Heart left ventricle (tissue), 16 donors: ENCODE measurements at places on chromosomes 7 and 10. TPM values are rescaled to one million over a fixed set of nuclear protein-coding genes. Genes with fewer than 3 reads are reported as not detected.

Gene WDR11
- total RNA-seq, result 14.6 TPM

Gene INSIG1
- 11.1 TPM for total RNA-seq

Gene DNAJC12
- 5.6 TPM for total RNA-seq

Gene FLNC
- 1,266 TPM for total RNA-seq

Gene CPN1
- total RNA-seq, result not detected

Gene MEIG1
- total RNA-seq, result not detected

Gene UTF1
- total RNA-seq, result not detected

Gene ZPBP
- not detected for total RNA-seq

Gene EXOC4
- 33.8 TPM for total RNA-seq

DNA sequence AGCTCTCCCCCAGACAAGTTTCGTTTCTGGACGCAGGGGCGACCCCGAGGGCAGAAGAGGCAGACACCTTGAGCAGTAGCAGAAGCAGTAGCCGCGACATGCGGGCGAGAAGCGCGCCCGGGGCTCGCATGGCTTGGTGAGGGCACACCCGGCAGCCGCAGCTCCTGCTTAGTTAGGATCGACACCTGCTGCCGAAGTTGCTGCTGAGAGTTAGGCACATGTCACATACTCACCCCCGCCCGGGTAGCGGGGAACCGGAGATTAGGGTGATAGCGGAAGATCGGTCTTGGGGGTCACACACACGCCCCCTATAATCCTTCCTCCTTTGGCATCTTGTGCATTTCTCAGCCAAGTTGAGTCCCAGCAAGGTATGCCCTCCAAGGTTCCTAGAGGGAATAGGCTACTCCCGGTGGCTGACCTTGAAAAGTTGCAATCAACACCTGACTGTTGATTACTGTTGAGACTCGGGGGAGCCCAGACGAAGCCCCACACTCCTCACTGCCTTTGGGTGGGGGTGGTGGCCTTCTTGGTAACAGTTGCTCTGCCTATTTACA, 668 bp downstream of the GPR37 start:
- no peaks in the 10 kb centered on the region for H3K4me1 ChIP-seq
- H3K27ac ChIP-seq, result no peak overlapping the region
- no peak for DNase-seq
- H3K36me3 ChIP-seq, result no peaks in the 10 kb centered on the region
- H3K27me3 ChIP-seq, result peaks cover 20% of the 10 kb centered on the region

GRCh38 chr7:142445019-142445686, 187.3 kb upstream of the PRSS58 start:
- H3K27ac ChIP-seq, result no peak overlapping the region
- no peak overlapping the region for H3K4me3 ChIP-seq
- no peak for DNase-seq
- H3K4me1 ChIP-seq, result no peaks in the 10 kb centered on the region
- H3K27me3 ChIP-seq, result peaks cover 5% of the 10 kb centered on the region

DNA sequence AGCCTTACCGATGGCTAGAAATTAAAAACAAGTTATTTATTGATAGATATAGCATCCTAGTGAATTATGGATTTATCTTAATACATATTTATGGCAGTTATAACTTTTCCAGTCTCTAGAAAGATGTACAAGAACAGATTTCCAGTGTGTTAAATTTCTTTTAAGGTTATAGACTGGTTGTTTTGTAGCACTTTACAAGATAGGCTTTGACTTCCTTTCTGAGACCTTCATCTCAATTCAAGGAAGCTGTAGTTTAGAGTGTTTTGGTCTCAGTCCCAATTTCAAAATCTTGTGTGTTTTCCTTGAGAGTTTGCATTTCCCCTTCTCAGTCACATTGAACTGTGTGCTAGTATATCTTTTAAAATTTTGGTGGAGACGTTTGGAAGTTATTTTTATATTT, 30.1 kb downstream of the PLEKHA1 start:
- peaks cover 13% of the 10 kb centered on the region for H3K36me3 ChIP-seq
- H3K27ac ChIP-seq, result no peak overlapping the region
- H3K4me1 ChIP-seq, result peaks cover 14% of the 10 kb centered on the region
- H3K27me3 ChIP-seq, result no peaks in the 10 kb centered on the region
- DNase-seq, result no peak

GRCh38 chr10:14025283-14026189, 305.2 kb downstream of the FRMD4A start:
- H3K27ac ChIP-seq, result no peak overlapping the region
- no peaks in the 10 kb centered on the region for H3K4me1 ChIP-seq
- H3K27me3 ChIP-seq, result peaks cover 5% of the 10 kb centered on the region
- H3K36me3 ChIP-seq, result no peaks in the 10 kb centered on the region

GRCh38 chr7:84256571-84256971, 62.0 kb upstream of the SEMA3A start:
- H3K27me3 ChIP-seq, result no peaks in the 10 kb centered on the region
- no peak overlapping the region for H3K27ac ChIP-seq
- DNase-seq, result no peak
- H3K36me3 ChIP-seq, result no peaks in the 10 kb centered on the region
- no peaks in the 10 kb centered on the region for H3K4me1 ChIP-seq
- no peak overlapping the region for H3K4me3 ChIP-seq

- no peak overlapping the region for H3K4me3 ChIP-seq
- DNase-seq, result no peak
- no peaks in the 10 kb centered on the region for H3K27me3 ChIP-seq
- H3K36me3 ChIP-seq, result peaks cover 8% of the 10 kb centered on the region
Measured at GRCh38 chr7:106248600-106248999, 36.2 kb downstream of the NAMPT start.

DNA sequence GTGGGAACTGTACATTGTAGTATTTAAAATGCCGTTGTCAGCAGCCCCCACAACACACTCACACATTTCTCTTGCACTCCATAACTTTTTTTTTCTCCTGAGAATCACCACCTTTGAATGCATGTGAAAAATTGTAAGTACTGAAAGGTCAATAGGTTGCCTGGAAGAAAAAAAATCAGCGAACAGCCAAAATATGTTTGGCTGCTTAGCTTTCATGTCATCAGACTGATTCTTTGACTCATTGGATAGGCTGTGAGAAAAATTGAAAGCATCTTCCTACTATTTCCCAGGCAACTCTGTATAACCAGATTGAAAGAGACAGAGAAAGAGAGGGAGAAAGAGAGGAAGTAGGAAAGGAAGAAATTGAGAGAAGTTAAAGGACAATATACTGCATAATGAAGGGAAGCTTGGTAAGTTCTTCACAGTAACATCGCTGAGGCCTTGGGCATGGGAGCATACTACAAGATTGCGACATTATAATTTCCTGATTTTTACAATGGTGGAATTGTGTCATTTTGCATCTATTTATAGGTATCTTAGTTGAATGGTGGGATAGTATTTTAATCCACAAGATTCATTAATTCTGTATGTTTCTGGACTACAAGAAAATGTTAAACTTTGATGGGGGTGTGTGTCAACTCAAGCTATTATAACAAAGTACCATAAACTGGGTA, 249.3 kb upstream of the KCND2 start:
- no peaks in the 10 kb centered on the region for H3K36me3 ChIP-seq
- H3K4me3 ChIP-seq, result no peak overlapping the region
- no peak for DNase-seq
- no peaks in the 10 kb centered on the region for H3K4me1 ChIP-seq
- H3K27ac ChIP-seq, result no peak overlapping the region
- H3K27me3 ChIP-seq, result no peaks in the 10 kb centered on the region

DNA sequence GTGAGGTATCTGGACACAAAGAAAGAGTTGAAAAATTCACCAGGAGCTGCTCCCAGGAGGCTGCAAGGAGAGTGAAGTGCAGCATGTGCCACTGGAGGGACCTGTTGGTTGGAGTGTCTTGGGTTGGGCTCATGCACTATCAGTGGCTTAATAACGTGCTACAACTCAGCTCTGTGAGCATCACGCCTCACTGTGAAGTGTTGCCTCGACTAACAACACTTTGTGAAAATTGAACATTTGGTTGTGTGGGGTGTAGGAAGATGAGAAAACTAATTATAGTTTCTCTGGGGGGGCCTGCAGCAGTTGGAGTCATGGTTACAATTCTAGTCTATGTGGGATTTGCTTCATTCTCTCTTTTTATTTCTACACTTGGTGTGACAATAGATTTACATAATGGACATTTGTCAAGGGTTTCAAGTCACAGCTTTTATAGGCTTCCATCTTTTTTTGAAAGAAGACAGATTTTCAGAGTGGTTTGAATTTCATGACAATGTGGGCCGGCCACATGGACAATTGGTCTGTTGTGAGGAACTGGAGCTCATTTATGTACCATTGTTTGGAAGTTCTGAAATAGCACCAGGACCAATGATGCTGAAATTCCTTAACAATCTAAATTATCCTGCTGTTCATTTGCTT, 121.3 kb downstream of the RAMP3 start:
- H3K4me3 ChIP-seq, result no peak overlapping the region
- no peaks in the 10 kb centered on the region for H3K27me3 ChIP-seq
- no peak for DNase-seq
- no peaks in the 10 kb centered on the region for H3K36me3 ChIP-seq
- H3K4me1 ChIP-seq, result no peaks in the 10 kb centered on the region

GRCh38 chr7:151249732-151250072, 1.2 kb upstream of the SMARCD3 start:
- H3K27ac ChIP-seq, result peak overlapping the region; percentile 97
- peak overlapping the region; percentile 77 for H3K4me3 ChIP-seq
- H3K4me1 ChIP-seq, result peaks cover 71% of the 10 kb centered on the region
- H3K27me3 ChIP-seq, result peaks cover 11% of the 10 kb centered on the region

DNA sequence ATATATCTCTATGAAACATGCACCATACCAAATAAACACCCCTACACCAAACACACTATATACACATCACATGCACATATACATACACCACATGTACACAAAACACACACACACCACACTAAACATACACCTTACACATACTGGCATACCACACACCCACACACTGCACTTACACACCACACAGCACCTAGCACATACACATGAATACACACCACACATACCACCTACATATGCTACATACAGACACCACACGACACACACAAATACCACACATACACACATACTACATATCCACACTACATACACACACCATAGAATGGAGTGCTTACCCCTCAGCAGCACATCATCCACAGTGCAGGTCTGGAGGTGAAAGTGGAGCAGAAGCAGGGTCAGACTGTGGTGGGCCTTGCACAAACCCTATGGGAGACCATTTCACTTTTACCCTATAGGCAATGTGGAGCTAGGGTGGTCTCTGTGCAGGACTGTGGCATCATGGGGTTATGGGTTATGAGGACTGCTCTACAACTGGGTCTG, 64.6 kb downstream of the WDFY4 start:
- H3K4me1 ChIP-seq, result no peaks in the 10 kb centered on the region
- no peak for DNase-seq
- H3K27ac ChIP-seq, result no peak overlapping the region
- no peaks in the 10 kb centered on the region for H3K36me3 ChIP-seq

DNA sequence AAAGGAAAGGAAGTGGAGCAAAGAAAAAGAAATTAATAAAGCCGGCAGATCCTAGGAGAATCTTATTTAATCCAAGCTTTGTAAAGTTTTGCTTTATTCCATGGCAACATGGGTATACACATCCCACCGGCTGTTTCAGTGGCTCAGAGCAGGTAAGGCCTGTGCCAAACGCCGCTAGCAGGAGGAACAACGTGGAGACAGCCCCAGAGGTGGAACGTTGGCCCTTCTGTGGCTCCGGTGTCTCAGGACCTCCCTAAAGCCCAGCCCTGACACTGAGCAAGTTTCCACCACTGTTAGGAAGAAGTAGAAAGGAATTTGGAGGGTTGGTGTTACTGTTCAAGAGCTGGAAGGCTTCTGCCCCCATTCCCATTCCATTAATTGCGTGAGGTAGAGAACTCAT, 52.0 kb downstream of the EGFR start:
- H3K27ac ChIP-seq, result no peak overlapping the region
- DNase-seq, result no peak
- H3K27me3 ChIP-seq, result no peaks in the 10 kb centered on the region
- H3K36me3 ChIP-seq, result no peaks in the 10 kb centered on the region
- peaks cover 50% of the 10 kb centered on the region for H3K4me1 ChIP-seq

DNA sequence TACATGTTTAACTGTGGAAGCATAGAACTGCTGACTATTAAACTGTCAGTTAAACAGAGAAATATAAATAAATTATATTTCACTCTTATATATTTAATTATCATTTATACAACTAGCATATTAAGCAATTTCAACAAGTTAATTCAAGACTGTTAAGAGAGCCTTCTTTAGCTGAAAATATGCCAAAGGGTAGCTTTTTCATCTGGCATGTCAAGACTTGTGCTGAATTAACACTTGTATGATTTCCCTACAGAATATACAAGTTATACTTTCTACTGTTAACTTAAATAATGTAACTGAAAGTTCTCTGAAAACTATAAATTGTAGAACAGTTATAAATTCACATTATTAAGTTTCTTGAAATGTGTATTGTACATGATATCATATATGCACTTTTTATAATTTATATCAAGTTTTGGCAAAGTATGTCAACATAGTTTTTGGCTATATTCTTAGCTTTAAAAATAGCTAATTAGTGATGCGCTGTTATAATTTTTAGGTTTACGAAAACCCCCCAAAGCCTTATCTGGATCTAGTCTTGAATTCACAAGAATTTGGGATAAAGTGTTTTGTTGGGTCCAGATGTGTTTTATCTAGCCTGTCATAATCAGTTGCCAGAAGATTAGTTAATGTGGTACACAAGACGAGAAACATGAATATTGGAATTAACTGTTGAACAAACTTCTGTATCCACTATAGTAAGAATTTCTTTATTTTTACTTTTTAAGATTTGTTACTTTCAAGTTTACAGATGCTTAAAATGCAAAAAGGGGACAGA, 231.1 kb upstream of the FOXP2 start:
- no peaks in the 10 kb centered on the region for H3K27me3 ChIP-seq
- no peak for DNase-seq
- H3K27ac ChIP-seq, result no peak overlapping the region
- no peaks in the 10 kb centered on the region for H3K36me3 ChIP-seq

- no peak overlapping the region for H3K27ac ChIP-seq
- no peaks in the 10 kb centered on the region for H3K27me3 ChIP-seq
- H3K4me3 ChIP-seq, result no peak overlapping the region
- H3K36me3 ChIP-seq, result no peaks in the 10 kb centered on the region
Measured at GRCh38 chr10:7734821-7735220, 31.7 kb downstream of the ITIH2 start.

GRCh38 chr7:27097686-27098577, 2.1 kb upstream of the HOXA1 start:
- no peaks in the 10 kb centered on the region for H3K36me3 ChIP-seq
- H3K4me1 ChIP-seq, result peaks cover 17% of the 10 kb centered on the region
- peak overlapping the region; percentile 79 for H3K27ac ChIP-seq

- H3K27ac ChIP-seq, result no peak overlapping the region
- no peak overlapping the region for H3K4me3 ChIP-seq
- peaks cover 41% of the 10 kb centered on the region for H3K4me1 ChIP-seq
Measured at GRCh38 chr10:24343686-24344085, 134.7 kb downstream of the KIAA1217 start.

DNA sequence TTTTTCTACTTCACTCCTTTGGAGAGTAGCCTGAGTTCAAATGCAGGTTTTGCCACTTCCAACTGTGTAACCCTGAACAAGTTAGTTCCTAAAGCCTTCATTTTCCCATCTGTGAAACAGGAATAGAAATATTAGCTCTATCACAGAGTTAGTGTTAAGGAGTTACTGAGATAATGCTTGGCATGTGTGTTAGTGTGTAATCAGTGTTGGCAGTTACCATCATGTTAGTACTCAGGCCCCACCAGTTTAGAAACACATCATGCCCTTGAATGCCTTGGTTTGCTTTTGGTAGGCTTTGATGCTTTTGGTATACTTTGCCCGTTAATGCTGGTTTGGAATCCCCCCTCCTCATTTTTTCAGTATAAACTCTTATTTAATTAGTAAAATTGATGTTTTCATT, 119.7 kb downstream of the WNT2 start:
- H3K36me3 ChIP-seq, result peaks cover 11% of the 10 kb centered on the region
- no peak overlapping the region for H3K4me3 ChIP-seq
- DNase-seq, result no peak
- no peaks in the 10 kb centered on the region for H3K27me3 ChIP-seq
- H3K27ac ChIP-seq, result no peak overlapping the region
- H3K4me1 ChIP-seq, result no peaks in the 10 kb centered on the region
